ENCODE measurements at places on chromosomes 2 and 18.

GRCh38 chr2:102313025-102313424 lies 1.7 kb downstream of the IL1RL1 start:
- H3K4me1 ChIP-seq, result peaks cover 23% of the 10 kb centered on the region
- no peak overlapping the region for H3K27ac ChIP-seq
- H3K4me3 ChIP-seq, result no peak overlapping the region

GRCh38 chr2:42923580-42924417 lies 131.4 kb upstream of the HAAO start:
- no peaks in the 10 kb centered on the region for H3K4me1 ChIP-seq
- H3K4me3 ChIP-seq, result no peak overlapping the region
- no peak for DNase-seq
- no peak overlapping the region for H3K27ac ChIP-seq
- H3K36me3 ChIP-seq, result no peaks in the 10 kb centered on the region

- no peak overlapping the region for H3K4me3 ChIP-seq
- H3K4me1 ChIP-seq, result no peaks in the 10 kb centered on the region
- H3K36me3 ChIP-seq, result no peaks in the 10 kb centered on the region
Observed at GRCh38 chr2:53289309-53290006, 478.1 kb upstream of the CHAC2 start.

GRCh38 chr2:14702258-14702657 lies 69.7 kb downstream of the LRATD1 start:
- no peaks in the 10 kb centered on the region for H3K4me1 ChIP-seq
- H3K36me3 ChIP-seq, result no peaks in the 10 kb centered on the region
- DNase-seq, result no peak
- no peak overlapping the region for H3K4me3 ChIP-seq
- peaks cover 2% of the 10 kb centered on the region for H3K27me3 ChIP-seq
- no peak overlapping the region for H3K27ac ChIP-seq

GRCh38 chr2:28821295-28821958 lies 10.8 kb downstream of the SPDYA start:
- no peaks in the 10 kb centered on the region for H3K36me3 ChIP-seq
- H3K27ac ChIP-seq, result no peak overlapping the region
- peaks cover 2% of the 10 kb centered on the region for H3K27me3 ChIP-seq
- DNase-seq, result peak; percentile 62

- peaks cover 49% of the 10 kb centered on the region for H3K4me1 ChIP-seq
- H3K36me3 ChIP-seq, result no peaks in the 10 kb centered on the region
- H3K4me3 ChIP-seq, result no peak overlapping the region
- no peak overlapping the region for H3K27ac ChIP-seq
- DNase-seq, result no peak
- no peaks in the 10 kb centered on the region for H3K27me3 ChIP-seq
Observed at GRCh38 chr2:85598594-85599340, 3.2 kb downstream of the RNF181 start.

GRCh38 chr18:47077111-47077510 lies 41.7 kb upstream of the ELOA2 start:
- no peaks in the 10 kb centered on the region for H3K4me1 ChIP-seq
- no peak overlapping the region for H3K27ac ChIP-seq
- H3K27me3 ChIP-seq, result no peaks in the 10 kb centered on the region
- no peak for DNase-seq
- H3K4me3 ChIP-seq, result no peak overlapping the region

- H3K36me3 ChIP-seq, result no peaks in the 10 kb centered on the region
- DNase-seq, result no peak
- H3K4me1 ChIP-seq, result no peaks in the 10 kb centered on the region
- no peak overlapping the region for H3K4me3 ChIP-seq
- H3K27ac ChIP-seq, result no peak overlapping the region
Observed at GRCh38 chr2:160051371-160051800, 11.0 kb downstream of the PLA2R1 start.

- no peaks in the 10 kb centered on the region for H3K4me1 ChIP-seq
- H3K27ac ChIP-seq, result no peak overlapping the region
- H3K27me3 ChIP-seq, result no peaks in the 10 kb centered on the region
- no peaks in the 10 kb centered on the region for H3K36me3 ChIP-seq
Observed at GRCh38 chr18:38847326-38847725, 1281.7 kb upstream of the CELF4 start.

- no peaks in the 10 kb centered on the region for H3K36me3 ChIP-seq
- no peak overlapping the region for H3K4me3 ChIP-seq
- no peak overlapping the region for H3K27ac ChIP-seq
- DNase-seq, result no peak
- H3K27me3 ChIP-seq, result no peaks in the 10 kb centered on the region
Observed at GRCh38 chr18:69172046-69172445, 228.6 kb upstream of the DOK6 start.

GRCh38 chr2:183195998-183196409 lies 71.8 kb downstream of the NUP35 start:
- H3K36me3 ChIP-seq, result peaks cover 27% of the 10 kb centered on the region
- no peaks in the 10 kb centered on the region for H3K4me1 ChIP-seq
- H3K27me3 ChIP-seq, result no peaks in the 10 kb centered on the region
- no peak for DNase-seq
- H3K4me3 ChIP-seq, result no peak overlapping the region

DNA sequence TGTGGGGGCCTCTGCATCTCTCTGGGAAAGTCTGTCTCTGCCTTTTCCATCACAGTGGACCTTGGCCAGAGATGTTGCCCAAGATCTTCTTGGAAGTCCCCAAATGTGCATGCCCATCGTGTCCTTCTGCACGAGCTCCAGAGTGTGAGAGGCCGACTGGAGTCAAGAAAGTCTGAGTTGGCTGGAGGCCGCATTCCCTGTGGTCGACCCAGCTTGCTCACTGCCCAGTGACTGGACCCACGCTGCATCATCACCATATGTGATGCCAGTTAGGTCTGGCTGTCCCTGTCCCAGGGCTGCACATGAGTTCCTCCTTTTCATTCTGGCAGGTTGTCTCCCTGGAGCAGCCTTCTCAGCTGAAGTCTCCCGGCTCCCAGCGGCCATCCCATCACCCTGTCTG lies 93.8 kb downstream of the ARL4C start:
- H3K4me3 ChIP-seq, result no peak overlapping the region
- peak overlapping the region; percentile 74 for H3K27ac ChIP-seq
- no peak for DNase-seq
- peaks cover 24% of the 10 kb centered on the region for H3K4me1 ChIP-seq
- H3K27me3 ChIP-seq, result no peaks in the 10 kb centered on the region
